NB4 (cell line): ENCODE measurements at places on chromosomes 11 and 22.

GRCh38 chr22:31503211-31503964 is 7.1 kb downstream of the SFI1 start:
- no peak for DNase-seq

DNA sequence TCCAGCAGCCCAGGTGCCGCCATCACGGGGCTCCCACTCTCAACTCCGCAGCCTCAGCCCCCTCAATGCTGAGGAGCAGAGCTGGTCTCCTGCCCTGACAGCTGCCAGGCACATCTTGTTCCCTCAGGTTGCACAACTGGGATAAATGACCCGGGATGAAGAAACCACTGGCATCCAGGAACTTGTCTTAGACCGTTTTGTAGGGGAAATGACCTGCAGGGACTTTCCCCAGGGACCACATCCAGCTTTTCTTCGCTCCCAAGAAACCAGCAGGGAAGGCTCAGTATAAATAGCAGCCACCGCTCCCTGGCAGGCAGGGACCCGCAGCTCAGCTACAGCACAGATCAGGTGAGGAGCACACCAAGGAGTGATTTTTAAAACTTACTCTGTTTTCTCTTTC is at the start of gene SAA1:
Gene SAA1 (plus strand): TSS at position 316 of the 400 bp plus-strand sequence. CDS start 624 bp downstream, outside the sequence.
- DNase-seq, result no peak

DNA sequence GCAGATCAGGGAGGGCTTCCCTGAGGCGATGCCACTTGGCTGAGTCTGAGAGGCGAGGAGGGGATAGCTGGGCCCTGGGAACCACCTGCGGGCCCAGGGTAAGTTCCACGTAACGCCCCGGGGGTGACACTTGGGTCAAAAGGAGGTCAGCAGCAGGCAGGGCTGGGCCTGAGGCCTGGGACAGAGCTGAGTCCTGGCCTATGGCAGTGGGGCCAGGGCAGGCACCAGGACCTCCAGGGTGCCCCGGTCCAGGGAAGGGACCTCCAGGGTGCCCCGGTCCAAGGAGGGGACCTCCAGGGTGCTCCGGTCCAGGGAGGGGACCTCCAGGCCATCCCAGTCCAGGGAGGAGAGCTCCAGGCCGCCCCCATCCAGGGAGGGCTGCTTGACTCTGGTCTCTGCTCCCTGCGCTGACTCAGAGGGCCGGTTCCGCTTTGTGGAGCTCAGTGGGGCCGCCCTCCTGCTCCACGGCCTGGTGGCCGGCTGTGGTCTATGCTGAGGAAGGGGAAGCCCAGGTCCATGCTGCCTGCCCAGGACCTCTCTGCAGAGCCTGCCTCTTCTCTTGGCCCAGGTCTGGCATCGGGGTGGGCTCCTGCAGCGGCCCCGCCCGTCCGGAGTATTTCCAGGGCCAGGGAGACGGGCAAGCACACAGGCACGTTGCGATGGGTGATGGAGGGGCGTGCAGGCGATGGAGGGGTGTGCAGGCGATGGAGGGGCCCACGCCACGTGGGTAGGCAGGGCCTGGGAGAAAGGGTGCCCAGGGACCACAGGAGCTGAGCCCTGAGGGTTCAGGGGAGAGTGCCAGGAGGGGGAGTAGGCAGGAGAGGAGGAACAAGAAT is 19.5 kb upstream of the WNT7B start:
- DNase-seq, result peak; percentile 89

- DNase-seq, result peak; percentile 37
Measured at GRCh38 chr11:27705873-27706820, 5.9 kb upstream of the BDNF start.

DNA sequence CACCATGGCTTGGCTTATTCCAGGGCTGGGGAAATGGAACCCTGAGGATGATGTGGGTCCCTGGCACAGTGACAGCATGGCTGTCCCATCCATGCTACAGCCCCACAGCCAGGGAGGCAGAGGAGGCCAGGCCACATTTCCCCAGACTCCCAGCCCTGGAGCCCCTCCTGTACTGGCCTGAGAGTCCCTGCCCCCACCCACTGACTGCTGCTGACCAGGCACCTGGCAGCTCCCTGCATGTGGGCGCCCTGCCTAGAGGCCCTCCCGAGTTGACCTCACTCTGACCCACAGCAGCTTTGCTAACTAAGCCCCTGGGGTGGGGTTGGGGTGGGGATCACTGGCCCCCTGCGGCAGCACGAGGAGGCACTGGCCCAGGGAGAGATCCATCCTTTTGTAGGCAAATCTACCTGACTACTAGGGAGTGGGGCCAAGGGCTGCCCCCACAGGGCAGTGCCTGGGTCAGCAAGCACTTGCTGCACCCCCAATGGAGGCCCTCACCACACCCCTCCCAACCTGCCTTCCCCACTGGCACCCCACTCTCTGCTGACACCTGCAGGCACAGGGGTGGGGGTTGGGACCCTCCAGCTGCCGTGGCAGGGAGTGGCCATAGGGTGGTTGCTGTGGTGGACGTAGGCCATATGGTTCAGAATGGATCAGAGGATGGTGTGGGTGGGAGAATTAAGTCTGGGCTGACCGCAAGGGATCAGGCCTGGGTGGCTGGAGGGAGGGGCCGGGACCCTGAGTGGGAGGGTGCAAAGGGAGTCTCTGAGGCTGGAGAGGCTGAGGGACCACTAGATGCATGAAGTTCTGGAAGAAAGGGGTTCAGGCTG is 17.4 kb downstream of the ARVCF start:
- DNase-seq, result no peak

GRCh38 chr11:92411431-92411830 is 186.8 kb downstream of the FAT3 start:
- DNase-seq, result no peak

- DNase-seq, result peak; percentile 39
Measured at GRCh38 chr22:41478891-41479521, 10.1 kb downstream of the ACO2 start.

GRCh38 chr11:78074756-78075155 is 4.9 kb downstream of the NDUFC2 start:
- no peak for DNase-seq
